Tibial nerve (tissue), 4 donors: ENCODE measurements at places on chromosomes 2 and 18. TPM values are rescaled to one million over a fixed set of nuclear protein-coding genes. Genes with fewer than 3 reads are reported as not detected.

GRCh38 chr18:21191596-21192307, 50.3 kb upstream of the GREB1L start:
- no peak for DNase-seq

GRCh38 chr2:202113571-202114142, 40.6 kb downstream of the KIAA2012 start:
- DNase-seq, result no peak

DNA sequence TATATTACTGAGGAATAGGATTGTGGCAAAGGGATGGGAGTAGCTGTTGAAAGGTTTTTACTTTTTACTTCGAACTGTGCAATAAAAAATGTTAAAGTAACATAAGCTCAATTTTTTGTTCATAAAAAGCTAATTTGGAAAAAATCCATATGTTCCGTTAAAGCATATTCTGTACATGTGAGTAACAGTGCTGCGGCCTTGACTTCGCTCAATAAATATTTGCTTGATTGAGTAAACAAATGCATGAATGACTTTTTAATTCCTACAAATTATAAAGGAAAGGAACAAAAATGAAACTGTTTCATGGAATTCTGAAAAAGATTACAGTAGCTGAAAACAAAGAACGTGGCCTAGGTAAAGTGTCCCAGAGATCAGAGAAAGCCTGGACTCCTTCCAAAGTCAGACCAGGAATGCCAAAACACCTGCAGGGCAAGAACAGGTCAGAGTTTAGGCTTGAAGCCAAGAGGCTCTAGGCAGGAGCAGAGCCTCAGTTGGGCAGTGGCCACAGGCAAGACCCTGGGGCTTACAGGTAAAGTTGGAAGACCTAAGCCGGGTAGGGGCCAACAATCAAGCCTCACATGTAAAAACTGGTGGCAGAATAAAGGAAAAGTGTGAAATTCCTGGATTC, 44.3 kb upstream of the FIGN start:
- DNase-seq, result no peak

- DNase-seq, result no peak
Measured at GRCh38 chr2:39411181-39411944, 25.7 kb downstream of the MAP4K3 start.

- no peak for DNase-seq
Measured at GRCh38 chr2:31992025-31992579, 18.7 kb downstream of the MEMO1 start.

RFX8 gene
- 6.9 TPM for total RNA-seq

DNAJC27 gene
- total RNA-seq, result 13.2 TPM

GRCh38 chr2:39120521-39120770, 405 bp downstream of the SOS1 start:
- DNase-seq, result no peak

DNAH6 gene
- 5.9 TPM for total RNA-seq

GRCh38 chr2:25251422-25252273, 83.3 kb upstream of the POMC start:
- no peak for DNase-seq

- no peak for DNase-seq
Measured at GRCh38 chr2:10493634-10494281, 45.6 kb upstream of the ODC1 start.

DNA sequence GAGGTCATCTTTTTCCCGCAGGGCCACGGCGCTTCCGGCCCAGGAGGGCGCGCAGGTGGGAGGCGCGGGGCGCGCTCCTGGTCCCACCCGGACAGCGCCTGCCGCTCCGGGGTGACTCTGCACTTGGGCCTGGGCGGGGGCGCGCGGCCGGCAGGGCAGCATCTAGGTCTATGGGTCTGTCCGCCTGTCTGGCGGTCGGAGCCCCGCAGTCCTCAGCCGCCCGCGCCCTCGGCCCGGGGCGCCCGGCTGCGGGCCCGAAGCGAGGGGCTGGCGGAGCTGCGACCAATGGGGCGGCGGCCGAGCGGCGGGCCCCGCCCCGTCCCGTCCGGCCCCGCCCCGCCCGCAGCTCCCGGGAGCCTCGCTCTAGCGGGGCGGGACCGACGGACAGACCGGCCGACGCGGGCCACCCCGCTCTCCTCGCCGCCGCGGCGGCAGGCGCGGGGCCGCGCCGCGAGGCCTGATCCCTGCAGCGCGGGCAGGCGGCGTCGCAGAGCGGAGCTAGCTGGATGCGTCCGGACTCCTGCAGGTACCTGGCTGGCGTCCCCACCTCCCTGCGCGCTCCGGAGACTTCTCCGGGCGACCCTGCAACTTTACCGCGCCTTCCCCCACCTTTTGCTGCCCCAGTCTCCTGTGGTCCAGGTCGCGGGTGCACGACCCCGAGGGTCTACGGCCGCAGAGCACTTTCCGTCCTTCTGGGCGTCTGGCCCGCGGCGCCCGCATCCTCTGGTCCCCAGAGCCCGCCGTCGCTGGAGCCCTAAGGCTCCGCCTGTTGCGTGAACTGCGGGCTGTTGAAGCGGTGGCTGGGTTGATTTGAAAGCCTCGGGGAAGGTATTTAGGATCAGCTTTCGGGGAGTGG, at the start of gene KCNS3:
TSS of gene KCNS3 (plus strand) at position 387 of the 856 bp plus-strand sequence. CDS start 52,342 bp downstream, outside the sequence.
- DNase-seq, result no peak

CCDC93 gene
- total RNA-seq, result 19.8 TPM

PSMD14 gene
- 22.0 TPM for total RNA-seq

HEATR5B gene
- 40.5 TPM for total RNA-seq

- DNase-seq, result no peak
Measured at GRCh38 chr2:152407806-152408205, 72.8 kb downstream of the FMNL2 start.

RGPD3 gene
- total RNA-seq, result 0.30 TPM

DNA sequence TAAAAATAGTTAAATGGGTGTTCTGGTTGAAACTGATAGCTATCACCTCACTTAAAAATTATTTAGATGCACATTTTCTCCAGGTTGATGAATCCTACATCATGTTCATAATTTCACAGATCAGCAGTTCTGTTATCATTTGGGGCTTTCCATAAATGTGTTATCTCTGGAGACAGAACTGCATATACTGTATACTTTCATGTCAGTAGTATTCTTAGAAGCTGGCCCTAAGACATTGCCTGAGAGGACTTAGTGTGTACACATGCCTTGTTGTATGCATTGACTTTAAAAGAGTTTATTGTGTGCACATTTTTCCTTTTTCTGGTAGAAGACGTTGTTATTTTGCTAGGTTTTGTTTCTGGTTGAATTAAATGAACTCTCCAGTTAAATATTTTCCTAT, 41.0 kb downstream of the PIK3C3 start:
- no peak for DNase-seq

GRCh38 chr2:121903037-121903689, 147.7 kb downstream of the TSN start:
- no peak for DNase-seq

DNA sequence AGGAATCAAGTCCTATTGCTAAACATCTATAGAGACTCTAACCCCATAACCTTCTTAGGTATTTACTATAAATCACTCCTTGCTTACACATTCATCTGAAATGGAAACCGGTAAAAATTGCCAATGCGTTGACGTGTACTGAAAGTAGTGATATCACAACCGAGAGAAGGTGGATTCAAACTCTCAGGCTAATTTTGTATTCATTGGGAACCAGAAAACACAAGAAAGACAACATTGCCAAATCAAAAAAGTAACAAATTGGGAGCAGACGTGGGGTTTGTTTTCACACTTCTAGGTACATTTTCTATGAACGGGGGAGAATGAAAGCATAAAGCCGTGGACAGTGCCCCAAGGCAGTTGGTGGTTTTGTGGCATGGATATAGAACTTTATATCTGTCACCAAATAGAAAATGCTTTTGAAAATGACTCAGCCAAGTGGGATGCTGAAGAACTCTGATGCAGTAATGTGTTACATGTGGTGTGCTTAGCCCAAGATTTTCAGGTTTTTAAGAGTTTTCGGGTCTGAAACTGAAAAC, 155.1 kb upstream of the RASGRP3 start:
- DNase-seq, result no peak

GRCh38 chr2:27893006-27893405, 2.5 kb downstream of the BABAM2 start:
- no peak for DNase-seq

DNA sequence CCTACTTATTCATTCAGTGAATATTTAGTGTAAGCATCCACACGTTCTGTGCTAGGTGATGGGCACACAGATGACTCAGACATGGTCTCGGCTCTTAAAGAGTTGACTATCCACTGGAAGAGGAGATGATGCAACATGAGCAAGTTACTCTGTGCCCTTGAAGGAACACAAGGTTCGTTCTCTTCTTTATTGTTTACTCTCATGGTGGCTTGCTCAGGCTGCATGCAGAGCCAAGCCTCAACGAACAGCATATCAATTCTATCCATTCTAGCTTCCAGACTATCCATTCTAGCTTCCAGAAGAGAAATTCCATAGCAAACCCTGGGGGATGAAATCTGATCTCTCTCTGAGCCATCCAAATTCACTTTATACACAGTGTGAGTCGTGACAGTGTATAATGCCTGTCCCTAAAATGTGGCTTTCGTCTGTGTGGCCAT, 68.1 kb upstream of the CTAGE1 start:
- no peak for DNase-seq

DNA sequence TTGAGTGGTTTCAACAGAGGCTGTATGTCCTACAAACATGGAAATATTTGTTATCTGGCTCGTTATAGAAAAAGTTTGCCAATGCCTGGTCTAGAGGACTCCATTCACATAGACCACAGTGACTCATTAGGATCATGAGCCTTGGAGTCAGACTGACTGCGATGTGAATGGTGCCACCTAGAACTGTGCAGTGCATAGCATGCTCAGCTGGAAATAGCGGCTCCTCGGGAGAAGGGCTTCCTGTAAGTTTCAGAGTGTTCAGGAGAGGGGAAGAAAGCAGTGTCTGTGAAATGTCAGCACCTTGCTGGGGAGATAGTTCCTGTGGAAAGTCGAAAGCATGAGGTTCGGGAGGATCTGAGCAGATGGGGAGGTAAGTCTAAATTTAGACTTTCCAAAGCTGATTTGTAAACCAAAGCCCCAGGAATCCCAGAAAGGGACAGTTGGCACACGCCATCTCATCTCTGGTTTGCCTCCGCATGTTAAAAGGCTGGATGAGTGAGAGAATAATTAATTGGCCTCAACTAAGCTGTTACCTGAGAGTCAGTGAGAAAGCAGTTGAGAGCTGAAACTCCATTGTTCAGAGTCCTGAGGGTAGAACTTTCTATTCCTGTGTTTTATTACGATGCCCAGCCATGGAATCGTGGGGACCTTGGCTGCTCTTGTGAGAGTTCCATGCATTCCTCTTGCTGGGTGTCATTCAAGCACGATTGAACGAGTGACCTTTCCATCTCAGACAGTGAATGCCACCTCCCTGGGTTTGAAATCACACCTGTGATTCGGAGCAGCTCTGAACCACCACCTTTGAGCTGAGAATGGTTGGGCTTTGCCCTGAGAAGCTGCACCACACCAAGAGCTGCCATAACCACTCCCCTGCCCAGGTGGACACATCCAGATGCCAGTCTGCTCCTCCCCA, 99.5 kb downstream of the MAPK4 start:
- no peak for DNase-seq

DNA sequence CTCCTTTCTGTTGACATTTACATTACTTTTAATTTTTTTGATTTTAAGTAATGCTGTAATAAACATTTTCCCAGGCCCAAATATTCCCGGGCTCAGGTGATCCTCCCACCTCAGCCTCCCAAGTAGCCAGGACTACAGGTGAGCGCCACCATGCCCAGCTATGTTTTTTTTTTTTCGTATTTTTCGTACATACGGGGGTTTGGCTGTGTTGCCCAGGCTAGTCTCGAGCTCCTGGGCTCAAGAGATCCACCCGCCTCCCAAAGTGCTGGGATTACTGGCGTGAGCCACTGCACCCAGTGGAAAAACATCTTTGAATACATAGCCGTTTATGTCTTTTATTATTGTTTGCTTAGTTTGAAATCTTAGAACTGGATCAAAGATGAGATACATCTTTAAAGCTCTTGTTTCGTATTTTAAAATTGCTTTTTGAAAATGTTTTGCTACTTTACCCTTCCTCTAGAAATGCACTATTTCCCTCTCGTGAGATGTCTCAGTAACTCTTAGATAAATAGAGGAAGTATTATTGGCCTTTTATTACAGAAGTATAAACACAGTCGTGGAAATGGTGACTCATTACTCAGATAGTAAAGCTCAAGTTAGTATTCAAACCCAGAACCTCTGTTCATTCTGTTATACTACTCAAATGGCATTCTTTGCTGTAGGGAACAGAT, 2.4 kb downstream of the SMCHD1 start:
- no peak for DNase-seq

- DNase-seq, result no peak
Measured at GRCh38 chr18:6682437-6683111, 46.9 kb upstream of the ARHGAP28 start.

QPCT gene
- total RNA-seq, result 4.8 TPM

DNA sequence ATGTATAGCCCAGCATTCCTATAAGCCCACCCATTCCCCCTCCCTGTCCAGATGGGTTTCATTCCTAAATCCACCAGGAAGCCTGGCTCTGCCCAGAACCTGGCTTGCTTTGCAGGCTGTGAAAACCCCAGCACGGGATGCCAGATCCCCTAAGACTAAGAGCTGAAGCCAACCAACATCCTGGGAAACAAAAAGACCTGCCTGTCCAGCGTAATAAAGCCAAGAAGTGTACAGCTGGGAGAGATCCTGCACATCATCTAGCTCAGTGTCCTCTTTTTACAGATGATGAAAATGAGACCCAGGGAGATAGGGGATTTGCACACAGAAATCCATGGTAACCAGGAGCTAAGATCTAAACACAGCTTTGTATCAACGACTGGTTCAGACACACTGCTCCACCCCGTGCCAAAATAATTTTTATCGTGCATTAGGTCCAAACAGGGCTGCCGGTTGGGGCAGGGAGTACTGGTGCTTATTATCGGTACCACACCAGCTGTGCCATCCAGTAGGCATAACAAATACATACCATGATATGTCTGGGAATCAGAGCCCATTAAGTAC, 2.9 kb downstream of the RND3 start:
- no peak for DNase-seq

- DNase-seq, result no peak
Measured at GRCh38 chr2:193847991-193848390, 1653.3 kb upstream of the TMEFF2 start.

DNA sequence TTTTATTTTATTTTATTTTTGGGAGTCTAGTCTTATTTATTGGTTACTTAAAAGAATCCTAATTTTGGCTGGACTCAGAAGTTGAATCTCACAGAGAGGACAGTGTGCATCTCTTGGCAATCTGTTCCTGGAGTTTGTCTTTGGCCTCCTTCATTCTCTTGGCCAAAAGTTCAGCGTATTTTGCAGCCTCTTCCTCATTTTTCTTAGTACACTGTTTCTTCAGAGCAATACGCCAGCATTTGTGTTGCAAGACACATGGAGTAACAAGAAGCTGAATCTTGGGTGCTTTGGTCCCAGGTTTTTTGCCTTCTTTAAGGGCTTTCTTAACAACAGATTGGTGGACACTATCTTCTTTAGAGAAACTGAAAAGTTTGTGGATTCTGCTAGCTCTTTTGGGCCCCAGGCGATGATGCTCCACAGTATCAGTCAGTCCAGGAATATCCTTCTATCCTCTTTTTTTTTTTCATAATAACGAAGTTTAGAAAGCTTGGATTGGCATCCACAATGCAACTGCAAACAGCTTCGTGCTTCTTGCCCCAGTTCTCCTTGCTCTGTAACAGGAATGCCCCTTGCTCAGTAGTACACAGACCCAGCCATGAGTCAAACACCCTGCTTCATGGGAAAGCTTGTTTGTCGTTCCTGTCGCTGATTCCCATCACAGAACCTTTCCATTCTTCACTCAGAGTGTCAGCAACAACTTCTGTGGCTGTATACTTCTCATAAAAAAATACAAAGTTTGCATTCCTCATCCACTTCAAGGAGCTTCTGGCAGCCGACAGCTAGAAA, 34.8 kb upstream of the RFX8 start:
- no peak for DNase-seq
